Activated CD8-positive, alpha-beta T cell treated with anti-CD3 and anti-CD28 coated beads for 36 hours (primary cell): ENCODE measurements at places on chromosomes 2 and 18. TPM values are rescaled to one million over a fixed set of nuclear protein-coding genes. Genes with fewer than 3 reads are reported as not detected.

Gene SETBP1
- total RNA-seq, result 10.2 TPM

Gene RFX8
- 0.18 TPM for total RNA-seq

Gene ZFAND2B
- total RNA-seq, result 33.3 TPM

DNA sequence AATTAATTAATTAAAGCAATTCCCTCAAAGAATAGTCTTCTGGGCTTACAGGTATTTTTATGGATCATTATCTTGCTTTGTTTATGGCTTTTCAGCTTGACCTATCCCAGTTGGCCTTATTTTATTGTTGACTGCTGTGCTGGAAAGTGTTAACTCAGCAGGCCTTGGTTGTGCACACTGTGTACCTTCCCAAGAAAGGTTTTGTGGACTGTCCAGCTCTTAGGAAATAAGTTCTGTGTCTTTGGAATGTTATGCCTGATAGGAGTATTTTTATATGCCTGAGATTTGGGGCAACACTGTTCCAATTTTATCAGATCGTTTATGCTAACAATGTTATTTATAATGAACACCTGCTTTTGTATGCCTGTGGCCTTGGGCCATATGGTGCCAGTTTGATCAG lies 671.9 kb upstream of the ZNF804A start:
- DNase-seq, result no peak

DNA sequence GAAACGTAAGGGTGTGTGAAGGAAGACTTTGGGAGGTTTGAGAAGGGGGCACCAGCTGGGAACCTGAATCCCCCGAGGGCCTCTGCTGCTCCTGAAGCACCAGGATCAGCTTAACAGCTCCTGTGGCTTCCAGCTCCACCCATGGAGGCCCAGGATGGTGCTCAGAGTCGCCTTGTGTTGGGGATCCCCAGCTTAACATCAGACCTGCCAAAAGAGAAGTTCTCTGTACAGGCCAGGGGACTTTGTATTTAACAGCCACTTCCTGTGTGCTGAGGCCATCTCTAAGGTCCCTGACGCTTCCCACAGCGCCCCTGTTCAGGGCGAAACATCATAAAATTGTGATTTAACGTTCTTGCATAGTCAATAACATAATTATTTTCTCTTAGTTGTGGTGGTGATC lies 77.5 kb downstream of the NCK2 start:
- DNase-seq, result peak; percentile 67

DNA sequence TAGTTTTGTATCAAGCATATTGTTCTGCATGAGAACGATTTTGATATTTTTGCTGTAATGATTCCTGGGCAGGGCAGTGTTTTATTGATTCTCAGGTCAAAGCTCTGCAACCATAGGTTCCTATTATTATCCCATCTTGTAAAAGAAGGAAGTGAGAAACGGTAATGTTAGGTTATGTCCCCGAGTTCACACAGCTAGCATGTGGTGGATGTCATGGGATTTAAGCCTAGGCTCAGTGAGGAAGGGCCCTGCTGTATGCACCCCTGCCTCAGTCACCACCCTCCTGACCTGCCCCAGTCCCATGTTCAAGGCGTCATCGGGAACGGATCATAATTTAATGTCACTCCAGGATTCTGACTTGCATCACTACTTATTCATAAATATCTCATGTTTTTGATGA lies 10.7 kb downstream of the ACP1 start:
- DNase-seq, result no peak

GRCh38 chr18:54857499-54857898 lies 29.2 kb downstream of the RAB27B start:
- no peak for DNase-seq
